GM20000 (cell line): ENCODE measurements at places on chromosomes 7 and 10.

- DNase-seq = peak; percentile 78
Measured at GRCh38 chr10:110843031-110843430, 28.7 kb upstream of the PDCD4 start.

DNA sequence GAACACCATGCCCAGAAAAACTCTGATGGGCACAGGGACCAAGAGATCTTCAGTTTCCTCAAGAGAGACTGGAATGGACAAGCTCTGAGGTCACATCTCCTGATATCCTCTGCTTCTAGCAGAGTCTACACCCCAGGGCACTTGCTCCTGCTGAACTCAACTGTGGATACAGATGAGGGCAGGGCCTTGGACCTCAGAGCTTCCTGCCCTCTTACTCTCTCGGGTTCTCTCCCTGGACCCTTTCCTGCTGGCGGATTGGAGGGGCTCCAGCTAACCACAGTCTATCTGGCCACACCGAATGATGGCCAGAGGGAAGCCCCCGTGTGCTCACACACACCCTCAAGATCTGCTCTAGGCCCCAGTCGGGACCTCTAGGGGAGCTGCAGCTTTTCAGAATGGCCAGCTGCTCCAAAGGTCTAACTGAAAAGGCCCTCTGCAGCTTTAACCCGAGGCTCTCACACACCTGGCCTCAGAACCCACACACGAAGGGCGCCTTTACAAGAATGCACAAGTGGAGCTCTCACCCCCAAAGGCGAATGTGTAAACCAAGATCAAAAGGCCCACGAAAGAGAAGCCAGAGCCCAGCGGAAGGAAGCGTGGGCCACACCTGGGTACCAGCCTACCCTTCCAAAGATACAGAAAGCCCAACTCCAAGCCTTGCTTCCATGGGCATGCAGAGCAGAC is 65.5 kb downstream of the FAM53B start:
- no peak for DNase-seq

DNA sequence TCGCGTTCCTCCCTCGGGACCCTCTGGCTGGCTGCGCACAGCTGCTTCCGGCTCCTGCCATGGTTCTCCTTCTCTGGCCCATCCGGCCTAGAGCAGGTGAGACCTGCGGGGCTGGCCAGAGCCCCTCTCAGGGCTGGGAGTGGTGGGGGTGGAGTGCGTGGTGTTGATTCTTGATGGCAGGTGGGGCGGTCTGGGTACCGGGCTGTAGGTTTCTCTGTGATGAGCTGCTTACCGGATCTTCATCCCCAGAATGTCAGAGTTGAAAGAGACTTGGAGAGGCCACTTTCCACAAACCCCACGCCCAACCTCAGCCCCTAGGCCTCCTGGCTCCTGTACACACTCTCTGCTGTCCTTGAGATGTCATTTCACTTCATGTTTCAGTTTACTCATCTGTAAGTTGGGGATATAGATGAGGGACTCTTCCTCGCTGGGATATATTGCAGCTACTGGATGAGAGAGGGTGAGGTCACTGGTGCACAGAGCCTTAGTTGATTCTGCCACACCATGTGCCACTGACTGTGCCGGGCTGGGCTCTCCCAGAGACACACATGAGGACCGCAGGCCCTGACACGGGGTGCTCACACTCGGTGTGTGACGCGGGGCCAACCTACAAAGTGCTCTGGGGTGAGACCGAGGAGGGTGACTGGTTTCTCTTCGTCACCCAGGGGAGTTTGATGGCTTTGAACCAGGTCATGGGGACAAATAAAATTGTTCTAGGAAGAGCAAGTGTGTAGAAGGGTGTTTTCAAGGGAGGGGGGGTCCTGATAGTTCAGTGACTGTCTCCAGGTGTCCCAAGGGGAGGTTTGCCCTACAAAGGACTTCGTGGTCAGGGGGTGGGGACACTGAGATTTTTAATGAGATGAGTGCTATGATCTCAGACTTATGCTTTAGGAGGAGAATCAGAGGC is 29.5 kb downstream of the ZNF775 start:
- peak; percentile 63 for DNase-seq

GRCh38 chr10:111093741-111094380 is 17.0 kb downstream of the ADRA2A start:
- DNase-seq = no peak

- no peak for DNase-seq
Measured at GRCh38 chr7:14045651-14046050, 56.2 kb upstream of the ETV1 start.

GRCh38 chr7:16801111-16801542 is 3.7 kb downstream of the AGR2 start:
- peak; percentile 56 for DNase-seq

- DNase-seq = no peak
Measured at GRCh38 chr7:42625421-42625820, 286.4 kb downstream of the C7orf25 start.

DNA sequence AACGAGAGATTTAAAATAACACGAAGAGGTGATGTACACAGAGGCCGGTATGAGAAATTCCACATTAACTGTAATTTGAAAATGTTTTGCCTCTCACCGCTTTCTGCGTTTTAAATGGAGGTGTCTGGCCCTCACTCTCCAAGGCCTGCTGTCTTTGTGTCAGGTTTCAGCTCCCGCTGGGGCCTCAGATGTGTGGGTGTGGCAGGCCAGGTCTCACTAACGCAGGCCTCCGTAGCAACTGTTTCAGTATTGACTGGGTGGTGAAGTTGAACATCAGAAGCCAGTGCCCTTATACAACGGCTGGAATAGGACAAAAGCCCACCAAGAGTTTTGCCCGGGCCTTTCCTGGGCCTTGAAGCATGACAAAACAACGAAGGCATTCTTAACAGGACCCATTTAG is 303.1 kb downstream of the ADARB2 start:
- no peak for DNase-seq

DNA sequence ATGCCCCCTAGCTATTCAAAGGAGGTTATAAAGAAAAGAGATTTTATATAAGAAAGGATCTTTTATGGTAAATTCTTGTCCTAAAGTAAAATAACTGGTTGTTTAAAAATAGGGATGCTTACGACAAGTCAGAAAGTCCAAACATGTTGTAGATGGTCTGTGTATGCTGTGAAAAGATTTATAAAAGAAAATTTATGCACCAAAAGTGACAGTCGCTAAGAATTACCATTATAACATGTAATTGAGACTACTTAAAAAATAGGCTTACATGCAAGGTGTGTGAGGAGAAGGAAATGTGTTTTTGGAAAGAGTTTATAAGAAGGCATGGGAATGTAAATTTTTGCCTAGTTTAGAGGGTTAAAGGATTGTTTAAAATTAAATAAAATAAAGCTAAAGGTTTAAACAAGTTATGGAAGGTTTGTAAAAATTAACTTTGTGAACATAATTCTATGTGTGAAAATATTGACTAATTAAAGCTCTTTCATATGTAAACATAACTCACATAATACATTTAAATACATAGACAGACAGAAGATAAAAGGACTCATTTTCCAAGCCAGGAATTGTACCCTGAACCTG is 118.5 kb downstream of the LYZL1 start:
- DNase-seq = no peak

DNA sequence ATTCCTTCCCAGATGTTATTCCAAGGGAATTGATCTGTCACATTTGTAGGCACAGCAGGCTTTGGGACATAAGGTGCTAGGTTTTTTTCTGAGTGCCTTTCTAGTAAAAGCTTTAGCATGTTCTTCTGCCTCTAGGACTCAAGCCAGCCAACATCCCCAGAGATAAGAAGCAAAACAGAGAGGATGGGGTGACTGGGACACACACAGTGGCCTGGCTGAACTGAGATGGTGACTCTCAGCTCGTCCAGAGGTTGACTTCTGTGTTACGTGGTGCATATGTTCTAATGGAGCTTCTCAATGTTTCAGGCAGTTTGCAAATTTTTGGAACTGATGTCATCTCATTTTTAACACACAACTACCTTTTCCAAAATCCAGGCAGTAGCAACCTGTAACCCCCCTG is 188.1 kb upstream of the CELF2 start:
- no peak for DNase-seq

GRCh38 chr10:47247148-47248059 is 52.6 kb upstream of the GDF10 start:
- no peak for DNase-seq

- no peak for DNase-seq
Measured at GRCh38 chr7:116365797-116366196, 133.7 kb upstream of the CAV2 start.

DNA sequence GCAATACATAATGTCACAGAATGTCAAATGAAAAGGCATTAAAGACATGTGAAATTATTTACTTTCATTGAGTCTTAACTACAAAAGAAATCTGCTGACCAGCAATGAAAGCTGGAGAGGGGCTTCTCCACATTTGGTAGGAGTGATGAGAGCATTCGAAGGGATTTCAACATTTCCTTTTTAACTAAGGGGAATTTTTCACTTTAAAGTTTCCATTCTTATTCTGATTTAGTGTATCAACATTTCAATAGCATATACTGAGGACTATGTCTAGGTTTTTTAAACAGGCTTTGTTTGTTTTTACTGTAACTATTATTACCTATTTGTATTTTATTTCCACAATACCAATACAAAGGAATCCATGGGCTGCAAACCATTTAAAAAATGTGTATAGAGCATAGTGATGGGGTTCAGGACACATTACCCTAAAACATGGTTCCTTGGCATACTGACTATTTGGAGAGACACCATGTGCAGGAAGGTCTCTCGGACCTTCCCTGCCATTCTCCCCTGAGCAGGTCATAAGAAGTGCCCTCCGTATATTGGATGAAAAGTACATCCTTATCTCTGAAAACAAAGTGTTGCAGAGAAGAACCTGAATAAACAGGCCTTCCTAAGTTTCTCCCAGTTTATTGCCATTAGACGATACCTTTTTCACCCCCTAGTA is 278.7 kb downstream of the DOCK4 start:
- no peak for DNase-seq

- no peak for DNase-seq
Measured at GRCh38 chr10:581776-582330, 107.6 kb downstream of the DIP2C start.
